Peyer's patch (tissue), 4 donors: ENCODE measurements at places on chromosomes 16 and 17. TPM values are rescaled to one million over a fixed set of nuclear protein-coding genes. Genes with fewer than 3 reads are reported as not detected.
A peak's percentile ranks its signal among the peaks of the same experiment; 100 is the strongest.

DNA sequence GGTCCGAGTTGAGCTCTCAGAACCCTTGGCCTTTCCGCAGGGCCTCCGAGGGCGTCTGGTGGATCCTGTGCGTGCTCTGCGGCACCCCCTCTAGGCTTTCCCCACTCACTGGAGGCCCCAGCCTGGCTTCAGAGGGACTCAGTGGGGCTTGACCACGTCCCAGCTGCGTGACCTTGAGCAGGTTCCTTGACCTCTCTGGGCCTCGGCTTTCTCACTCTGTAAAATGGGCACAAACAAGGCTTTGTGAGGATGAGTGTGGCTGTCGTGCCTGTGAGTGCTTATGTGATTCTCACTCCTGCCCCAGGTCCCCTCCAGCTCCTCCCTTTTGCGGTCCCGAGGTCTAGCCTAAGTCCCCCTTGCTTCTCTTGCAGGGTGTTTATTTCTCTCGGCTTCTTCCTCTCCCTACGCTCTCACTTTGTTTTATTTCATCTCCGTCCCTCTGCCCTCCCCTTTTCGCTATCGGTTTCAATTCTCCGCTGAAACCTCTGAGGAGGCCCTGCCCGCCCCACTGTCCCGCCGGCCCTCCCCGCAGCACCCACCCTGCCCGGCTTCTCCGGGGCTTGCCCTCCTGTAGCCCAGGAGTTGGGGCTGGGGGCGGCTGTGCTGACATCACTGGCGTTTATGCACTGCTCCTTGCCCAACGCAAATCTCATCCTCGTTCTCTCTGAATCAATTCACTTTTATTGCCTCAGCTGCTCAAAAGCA lies 82.3 kb upstream of the CBX4 start:
- DNase-seq = no peak

DNA sequence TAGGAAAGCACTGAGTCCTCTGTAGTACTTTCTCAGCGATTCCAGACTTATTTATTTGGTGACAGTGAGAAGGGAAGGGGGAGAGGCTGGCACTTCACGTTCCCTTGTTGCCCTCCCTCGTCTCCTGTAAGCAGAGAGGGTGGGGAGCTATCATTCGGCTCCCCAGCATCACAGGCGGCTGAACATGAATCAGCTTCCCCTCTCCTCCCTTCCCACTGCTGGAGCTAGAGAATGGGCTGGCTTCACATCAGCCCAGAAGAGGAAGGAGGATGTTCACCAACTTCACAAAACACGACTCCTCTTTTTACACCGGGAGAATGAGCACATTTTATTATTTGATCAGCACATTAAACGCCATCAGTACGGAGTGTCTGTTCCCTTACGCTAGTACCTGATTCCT lies 6.7 kb upstream of the CMIP start:
- no peak for DNase-seq

CLEC3A gene
- total RNA-seq = not detected

GRCh38 chr17:31511195-31511578 lies 119.7 kb downstream of the RAB11FIP4 start:
- DNase-seq = peak; percentile 76

NOD2 gene
- total RNA-seq = not detected

SULT1A4 gene
- total RNA-seq = 134 TPM

ALKBH5 gene
- total RNA-seq = 65.6 TPM
